ENCODE measurements at places on chromosomes 2 and 18.
A peak's percentile ranks its signal among the peaks of the same experiment; 100 is the strongest.

DNA sequence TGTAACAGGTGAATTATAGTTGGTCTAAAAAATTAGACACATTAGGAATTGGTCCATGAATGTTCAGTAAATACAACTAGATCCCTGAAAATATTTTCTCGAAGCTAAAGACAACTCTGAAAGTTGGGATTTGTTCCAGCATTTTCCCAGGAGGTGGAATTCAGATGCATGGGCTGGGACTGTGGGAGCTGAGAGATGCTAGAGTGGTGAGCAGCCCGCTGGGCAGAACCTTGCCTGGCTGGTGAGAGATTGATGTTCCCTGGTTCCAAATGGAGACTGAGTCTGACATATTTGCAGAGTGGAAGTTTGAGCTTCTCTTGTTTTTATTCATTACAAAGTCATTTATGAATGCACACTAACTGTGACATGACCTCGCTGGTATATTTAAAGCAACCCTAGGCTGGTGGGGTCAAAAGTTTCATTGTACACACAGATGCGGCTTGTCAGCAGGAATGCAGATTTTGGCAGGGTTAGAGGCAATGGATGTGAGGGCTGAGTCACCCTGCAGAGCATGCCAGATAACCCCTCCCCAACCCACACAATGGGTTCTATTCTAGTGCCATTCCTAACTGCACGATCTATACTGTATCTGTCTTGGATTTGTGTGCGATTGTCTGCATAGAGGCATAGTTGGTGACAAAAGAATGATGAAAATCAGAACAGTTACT lies 23.5 kb upstream of the TMEM178A start:
- DNase-seq = no peak

DNA sequence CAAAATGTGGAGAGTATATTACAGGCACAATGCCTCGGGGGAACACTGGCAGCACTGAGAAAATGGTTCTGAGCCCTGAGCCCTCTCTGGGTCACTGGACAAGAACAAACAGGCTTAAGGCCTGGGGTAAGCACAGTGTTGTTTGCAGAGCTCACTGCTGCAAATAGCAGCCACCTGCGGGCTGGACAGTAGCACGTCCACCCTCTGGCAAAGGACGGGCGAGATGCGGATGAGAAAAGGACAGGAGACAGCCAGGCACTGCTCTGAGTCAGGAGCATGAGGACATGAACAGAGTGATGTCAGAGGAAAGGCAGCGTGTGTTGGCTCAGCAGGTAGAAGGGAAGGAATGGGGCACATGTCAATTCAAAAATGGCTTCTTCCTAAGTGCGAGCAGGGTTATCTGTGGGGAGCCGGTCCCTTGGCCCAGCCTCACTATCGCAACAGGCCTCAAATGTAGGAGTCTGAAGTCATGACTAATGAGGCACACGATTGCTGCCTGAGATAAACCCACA lies 25.9 kb upstream of the NEB start:
- peak; percentile 39 for DNase-seq

DNA sequence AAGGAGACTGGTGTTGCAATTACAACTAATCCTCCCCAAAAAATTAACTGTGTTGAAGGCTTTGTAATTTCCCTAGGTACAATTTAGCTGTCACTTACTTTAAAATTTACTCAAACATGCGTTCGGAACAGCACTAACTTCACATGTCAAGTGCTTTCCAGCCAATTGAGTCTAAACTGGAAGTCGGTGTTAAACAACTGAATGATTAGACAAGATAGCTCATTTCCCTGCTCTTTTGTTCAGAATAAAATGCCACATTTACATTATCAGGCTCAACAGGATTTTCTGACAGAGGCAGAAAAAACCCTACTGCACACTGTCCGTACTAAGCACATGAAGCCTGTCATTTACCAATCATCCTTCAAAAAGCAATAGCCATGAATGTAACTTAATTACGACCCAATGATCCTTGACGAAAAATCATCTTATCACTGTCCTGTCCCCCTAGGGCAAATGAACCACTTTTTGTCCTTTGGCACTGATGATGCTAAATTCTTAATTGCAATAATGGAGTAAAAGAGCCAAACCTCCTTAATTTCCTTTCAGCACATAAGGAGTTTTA lies 56.0 kb downstream of the LRPPRC start:
- DNase-seq = peak; percentile 46

DNA sequence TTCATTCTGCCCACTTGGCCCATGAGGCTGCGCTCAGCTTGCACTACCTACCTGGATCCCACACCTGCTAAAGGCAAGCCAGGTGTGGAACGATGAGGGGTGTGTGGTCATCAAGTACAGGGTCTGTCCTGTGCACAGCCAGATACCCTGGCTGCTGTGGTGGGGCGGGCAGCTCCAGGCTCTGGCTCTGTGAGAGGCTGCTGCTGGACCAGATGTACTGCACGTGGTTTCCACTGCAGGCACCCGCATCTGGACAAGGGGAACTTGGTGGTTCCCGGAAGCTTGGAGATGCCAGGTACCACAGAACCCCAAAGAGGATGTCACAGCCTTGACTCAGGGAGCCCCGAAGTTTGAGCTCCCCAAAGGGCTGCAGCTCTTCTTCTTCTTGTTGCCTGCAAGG lies 68.1 kb upstream of the ZNF804A start:
- DNase-seq = no peak

- DNase-seq = no peak
These were observed 44.7 kb downstream of the PSD4 start for GRCh38 chr2:113218283-113219091.

DNA sequence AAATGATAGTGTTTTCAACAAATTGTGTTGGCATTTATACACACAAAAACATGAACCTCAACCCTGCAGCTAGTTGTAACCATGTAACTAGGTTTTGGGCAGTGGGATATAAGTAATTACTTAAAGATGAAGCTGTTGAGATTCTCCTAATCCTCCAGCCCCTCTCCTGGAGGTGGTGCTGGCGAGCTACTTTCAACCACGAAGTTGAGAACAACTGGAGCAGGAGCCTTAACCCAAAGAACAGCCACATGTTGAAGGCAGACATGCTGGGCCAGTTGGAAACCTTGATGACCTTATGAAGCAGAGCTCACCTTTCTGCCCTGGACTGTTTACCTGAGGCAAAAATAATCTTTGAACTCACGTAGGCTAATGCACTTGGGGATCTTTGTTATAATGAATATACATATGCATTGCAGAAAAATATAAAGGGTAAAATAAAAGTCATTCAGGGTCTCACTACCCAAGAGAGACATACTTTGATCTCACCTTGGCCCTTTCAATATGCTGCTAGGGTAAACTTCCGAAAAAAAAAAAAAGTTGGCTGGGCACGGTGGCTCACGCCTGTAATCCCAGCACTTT lies 89.6 kb upstream of the NPAS2 start:
- DNase-seq = no peak

DNA sequence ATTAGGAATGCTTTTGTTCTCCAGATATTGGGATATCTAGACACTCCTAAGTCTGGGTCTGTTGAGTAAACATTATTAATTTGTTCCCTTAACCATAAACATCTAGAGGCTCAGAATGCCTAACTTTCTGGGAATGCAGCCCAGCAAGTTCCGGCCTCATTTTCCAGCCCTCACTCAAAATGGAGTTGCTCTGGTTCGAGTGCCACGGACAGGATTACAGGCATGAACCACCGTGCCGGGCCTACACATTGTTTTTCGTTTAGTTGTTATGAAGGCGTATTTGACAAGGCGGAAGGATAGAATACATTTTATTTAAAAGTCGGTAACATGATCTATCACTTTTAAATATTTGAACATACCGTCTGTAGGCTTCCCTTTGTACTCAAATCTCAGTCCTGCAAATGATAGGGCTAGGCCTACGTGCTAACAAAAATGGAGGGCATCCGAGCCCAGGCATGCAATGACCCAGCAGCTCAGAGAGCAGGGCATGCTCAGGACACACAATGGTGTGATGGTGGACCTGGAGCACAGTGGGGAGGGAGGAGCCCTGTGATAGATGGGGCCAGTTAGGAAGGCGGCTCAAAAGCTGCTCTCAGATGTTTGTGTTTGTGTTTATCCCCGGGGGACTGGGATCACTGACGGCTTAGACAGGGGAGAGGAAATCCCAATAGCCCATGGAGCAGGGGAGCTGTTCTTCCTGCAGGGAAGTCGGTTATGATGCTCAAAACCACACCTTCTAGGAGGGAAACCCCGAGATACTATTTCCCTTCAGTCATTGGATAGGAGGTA lies 2.9 kb upstream of the SCYGR1 start:
- DNase-seq = no peak

GRCh38 chr2:51920509-51920908 lies 888.6 kb upstream of the NRXN1 start:
- no peak for DNase-seq

GRCh38 chr2:134926231-134926931 lies 7.8 kb downstream of the CCNT2 start:
- no peak for DNase-seq

- DNase-seq = no peak
These were observed 267.6 kb downstream of the TFCP2L1 start for GRCh38 chr2:121017396-121017795.

DNA sequence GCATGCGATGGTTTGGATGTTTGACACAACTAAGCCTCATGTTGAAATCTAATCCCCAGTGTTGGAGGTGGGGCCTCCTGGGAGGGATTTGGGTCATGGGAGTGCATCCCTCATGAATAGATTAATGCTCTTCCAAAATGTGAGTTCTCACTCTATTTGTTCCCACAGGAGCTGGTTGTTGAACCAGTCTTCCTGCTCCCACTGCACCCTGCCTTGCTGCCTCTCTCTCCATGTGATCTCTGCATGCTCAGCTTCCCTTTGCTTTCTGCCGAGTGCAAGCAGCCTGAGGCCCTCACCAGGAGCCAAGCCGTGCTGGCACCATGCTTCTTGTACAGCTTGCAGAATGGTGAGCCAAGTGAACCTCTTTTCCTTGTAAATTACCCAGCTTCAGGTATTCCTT lies 206.8 kb downstream of the VAPA start:
- DNase-seq = no peak

- DNase-seq = no peak
These were observed 6.3 kb upstream of the ADGRF3 start for GRCh38 chr2:26352892-26353291.

DNA sequence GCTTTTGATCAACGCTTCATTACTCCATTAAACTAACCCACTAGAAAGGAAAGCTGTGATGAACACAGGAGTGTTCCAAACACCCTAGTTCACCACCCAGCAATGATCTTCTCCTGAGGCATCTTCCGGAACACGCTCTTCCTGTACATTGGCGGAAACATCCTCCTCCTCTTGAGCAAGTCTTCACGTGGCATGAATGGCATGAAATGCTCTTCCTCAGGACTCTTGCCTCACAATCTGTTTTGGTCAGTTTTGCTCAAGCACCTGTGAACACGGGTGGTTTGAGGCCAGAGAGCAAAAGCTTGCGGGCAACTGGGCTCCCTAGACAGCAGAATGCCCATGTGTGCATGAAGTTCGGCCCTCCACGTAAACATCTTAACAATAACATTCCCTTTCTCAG lies 734.2 kb upstream of the SALL3 start:
- no peak for DNase-seq

- DNase-seq = no peak
These were observed 6.8 kb downstream of the MAT2A start for GRCh38 chr2:85545780-85546240.

DNA sequence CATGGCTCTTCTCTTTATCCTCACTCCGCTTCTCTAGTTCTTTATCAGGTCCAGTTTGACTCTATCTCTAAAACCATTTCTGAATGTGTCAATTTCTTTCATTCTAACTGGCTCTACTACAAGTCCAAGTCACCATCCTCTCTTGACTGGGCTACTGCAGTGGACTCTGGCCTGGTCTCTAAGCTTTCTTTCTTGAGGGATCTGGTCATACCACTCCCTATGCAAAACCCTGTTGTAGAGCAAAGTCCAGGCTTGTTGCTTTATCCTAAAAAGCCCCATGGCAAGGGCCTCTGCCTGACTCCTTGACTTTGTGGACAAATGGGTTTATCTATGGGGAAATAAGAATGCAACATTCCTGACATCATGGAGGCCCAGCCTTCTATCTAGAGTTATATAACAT lies 87.1 kb downstream of the BCL2L11 start:
- DNase-seq = no peak

- DNase-seq = no peak
These were observed 532.4 kb upstream of the SALL3 start for GRCh38 chr18:78447211-78447610.

DNA sequence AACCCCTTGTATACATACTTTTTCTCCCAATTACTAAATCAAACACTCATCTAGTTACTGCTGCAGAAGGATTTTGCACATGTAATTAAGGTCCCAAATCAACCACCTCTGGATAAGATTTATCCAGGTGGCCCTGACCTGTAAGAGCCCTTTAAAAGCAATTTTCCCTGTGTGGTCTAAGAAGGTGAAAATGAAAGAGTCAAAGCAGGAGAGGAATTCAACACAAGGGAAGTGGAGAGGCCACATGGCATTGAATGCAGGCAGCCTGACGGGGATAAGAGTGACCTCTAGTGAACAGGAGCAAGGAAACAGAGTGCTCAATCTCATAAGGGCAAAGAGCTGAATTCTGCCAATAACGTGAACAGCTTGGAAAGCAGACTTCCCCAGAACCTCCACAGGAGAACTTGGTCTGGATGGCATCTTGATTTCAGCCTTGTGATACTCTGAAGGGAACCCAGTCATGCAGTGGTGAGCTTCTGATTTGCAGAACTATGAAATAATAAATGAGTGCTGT lies 27.2 kb downstream of the PPP3R1 start:
- no peak for DNase-seq

GRCh38 chr2:24317491-24317920 lies 42.8 kb downstream of the ITSN2 start:
- DNase-seq = no peak

DNA sequence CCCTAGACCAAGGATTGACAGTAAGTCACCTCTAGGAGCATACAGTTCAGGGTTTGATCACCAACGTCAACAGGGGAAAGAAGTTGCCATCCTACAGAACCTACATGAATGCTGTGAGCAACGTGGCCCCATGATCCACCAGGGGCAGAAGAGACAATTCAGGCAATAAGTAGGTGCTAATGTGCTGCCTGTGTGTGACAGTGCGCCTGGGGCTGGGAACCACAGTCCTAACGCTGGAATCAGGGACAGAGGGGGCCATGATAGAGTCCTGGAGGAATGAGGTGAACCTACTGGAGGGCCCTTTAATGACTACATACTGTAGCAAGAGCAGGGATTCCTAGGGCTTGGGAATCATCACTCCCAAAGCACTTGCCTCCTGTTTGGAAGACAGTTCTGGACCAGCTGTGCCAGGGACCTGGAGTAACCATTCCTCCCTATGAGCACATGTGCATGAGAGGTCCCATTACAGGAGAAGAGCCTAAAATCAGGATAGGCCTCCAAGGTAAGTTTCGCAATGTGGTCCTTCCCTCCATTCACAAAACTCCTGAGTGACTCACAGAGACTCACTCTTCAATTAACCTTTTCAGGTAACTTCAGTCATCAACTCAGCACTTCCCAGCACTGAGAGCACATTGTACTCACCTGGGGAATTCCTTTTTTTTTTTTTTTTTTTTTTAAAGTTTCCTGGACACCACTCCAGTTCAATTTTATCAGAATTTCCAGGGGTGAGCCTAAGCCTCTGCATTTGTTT lies 214.0 kb downstream of the TMEM163 start:
- no peak for DNase-seq
